CD4-positive, alpha-beta T cell treated with Interleukin-4 for 1 hour (primary cell): ENCODE measurements at places on chromosomes 12 and 14.

GRCh38 chr12:116318576-116319232 is 41.2 kb upstream of the MED13L start:
- DNase-seq: no peak

DNA sequence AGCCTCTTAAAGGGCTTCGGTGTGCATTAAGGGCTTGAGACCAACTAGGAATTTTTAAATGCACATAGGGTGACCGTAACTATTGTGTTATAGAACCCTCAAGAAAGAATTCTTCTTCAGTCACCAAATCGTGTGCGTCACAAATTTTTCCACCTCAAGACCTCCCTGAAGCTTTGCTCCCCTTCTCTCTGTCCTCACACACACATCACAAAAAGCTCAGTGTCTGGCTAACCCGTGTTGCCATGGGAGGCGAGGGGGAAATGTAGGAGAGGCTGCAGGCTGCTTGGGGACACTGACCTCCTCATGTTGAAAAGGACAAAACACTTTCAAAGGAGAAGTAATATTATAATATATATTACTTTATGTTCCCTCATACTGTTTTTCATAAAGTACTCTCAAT is 10.6 kb downstream of the SSPN start:
- DNase-seq: no peak

- no peak for DNase-seq
These were observed 36.7 kb downstream of the TBC1D15 start for GRCh38 chr12:71876137-71876799.

DNA sequence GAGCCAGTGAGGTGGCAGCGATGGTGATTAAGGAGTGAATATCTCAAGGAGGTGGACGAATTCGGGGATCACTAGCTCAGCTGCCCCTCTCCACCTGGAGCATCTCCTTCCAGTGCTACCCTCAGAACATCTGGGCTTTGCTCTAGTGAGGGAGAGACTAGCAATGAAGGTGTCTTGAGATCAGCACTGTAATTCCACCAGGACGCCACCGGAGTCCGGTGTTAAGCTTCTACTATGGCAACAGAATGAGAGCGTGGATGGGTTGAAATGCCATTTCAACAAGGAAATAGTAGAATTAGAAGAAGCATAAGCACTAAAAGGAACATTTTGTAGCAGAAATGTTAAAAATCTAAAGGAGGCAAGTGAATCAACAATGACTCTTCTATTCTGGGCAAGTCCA is 61.1 kb downstream of the NTF3 start:
- DNase-seq: no peak

DNA sequence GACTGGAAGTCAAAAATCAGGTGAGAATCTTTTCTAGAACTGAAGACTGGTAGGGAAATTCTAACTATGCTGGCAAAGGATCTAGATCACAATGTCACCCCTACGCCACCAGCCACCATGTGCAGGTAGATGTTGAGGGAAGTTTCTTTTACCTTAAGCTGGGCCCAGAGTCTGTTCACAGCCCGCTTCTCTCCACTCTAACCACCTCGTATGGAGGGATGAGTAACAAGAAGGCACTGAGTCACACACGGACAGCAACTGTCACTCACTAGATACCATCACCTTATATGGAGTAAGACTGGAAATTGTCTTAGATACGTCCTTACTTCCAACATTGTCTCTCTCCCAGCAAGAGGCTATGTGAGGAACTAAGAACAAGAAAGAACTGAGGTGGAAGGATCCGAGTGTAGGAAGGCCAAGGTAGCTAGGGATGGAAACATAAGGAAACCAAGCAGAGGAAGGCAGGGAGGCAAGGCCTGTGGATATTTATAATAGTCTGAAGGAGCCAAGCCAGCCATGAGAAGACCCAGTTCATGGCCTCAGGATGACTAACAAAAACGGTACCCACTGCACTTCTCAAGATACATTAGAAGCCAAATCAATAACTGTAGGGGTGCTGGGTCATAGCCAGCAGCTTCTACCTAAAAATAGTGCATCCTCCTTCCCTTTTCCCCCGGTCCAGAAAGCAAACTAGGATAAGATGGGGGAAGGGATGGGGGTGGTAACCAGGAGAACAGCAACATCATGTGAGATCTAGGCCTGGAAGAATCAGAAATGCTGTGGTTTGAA is 15.5 kb downstream of the REM2 start:
- no peak for DNase-seq

- no peak for DNase-seq
These were observed 11.1 kb upstream of the SIVA1 start for GRCh38 chr14:104741803-104742251.

DNA sequence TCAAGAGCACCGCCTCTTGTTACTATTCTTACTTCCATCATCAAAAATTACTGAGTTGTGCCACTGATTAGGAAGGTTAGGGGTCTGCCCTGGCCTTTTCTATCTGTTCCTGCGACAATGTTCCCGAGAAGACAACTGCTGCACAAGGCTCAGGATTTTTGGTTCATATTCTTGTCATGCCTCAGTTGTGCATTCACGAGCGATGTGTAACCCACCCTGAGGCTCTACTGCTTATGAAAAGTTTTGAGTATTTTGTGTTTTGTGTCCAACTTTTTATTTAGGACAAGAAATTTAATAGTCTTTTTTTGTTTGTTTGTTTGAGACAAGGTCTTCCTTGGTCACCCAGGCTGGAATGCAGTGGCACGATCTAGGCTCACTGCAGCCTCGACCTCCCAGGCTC is 23.1 kb upstream of the LGALS3 start:
- no peak for DNase-seq

GRCh38 chr12:30016540-30017055 is 232.9 kb upstream of the TMTC1 start:
- DNase-seq: no peak

DNA sequence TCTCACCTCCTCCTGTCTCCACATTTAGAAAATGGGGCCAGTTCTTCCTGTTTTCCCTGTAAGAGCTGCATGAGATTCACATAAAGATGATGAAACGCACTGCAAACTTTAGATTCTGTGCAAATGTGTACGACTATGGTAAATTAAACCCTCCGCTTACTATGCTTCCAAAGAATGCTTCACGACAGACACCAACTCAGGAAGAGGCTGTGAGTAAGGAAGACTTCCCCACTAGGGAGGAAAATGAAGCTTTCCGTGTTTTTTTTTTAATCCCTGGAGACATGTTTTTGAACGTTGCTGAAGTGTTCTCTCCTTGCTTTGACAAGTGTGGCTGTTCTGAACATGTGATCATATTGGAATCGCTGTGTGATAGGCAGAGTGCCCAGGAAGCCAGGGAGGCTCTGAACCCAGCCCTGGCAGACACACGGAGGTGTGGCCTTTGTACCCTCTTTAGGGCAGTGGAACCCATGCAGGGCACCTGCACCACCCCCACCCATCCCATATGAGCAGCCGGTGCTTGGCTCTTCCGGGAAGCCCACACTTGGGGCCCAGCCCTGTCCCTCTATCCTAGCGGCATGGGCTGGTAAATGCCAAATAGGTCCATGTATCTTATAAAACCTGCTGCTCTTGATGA is 7.5 kb upstream of the SYNE3 start:
- DNase-seq: peak; percentile 52

GRCh38 chr12:6241495-6241894 is 41.3 kb downstream of the CD9 start:
- no peak for DNase-seq
